GM06990 (cell line): ENCODE measurements at places on chromosomes 7 and 10.

DNA sequence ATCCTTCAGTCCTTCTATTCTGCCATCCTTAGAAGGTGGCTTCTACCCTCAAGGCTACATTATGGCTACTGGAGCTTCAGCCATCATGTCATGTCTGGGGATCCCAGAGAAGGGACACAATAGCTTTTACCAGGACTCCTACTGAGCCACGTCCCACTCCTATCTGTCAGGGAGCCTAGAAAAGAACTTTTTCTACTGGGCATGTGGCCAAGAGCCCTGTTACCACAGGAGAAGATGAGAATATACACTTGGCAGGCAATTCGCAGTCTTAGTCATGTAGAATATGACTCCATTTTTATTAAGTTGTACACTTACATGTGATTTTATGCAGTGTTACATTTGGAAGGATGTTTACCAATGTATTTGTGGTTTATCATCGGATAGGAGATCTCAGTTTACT, 64.6 kb upstream of the KCNMA1 start:
- no peak for DNase-seq

DNA sequence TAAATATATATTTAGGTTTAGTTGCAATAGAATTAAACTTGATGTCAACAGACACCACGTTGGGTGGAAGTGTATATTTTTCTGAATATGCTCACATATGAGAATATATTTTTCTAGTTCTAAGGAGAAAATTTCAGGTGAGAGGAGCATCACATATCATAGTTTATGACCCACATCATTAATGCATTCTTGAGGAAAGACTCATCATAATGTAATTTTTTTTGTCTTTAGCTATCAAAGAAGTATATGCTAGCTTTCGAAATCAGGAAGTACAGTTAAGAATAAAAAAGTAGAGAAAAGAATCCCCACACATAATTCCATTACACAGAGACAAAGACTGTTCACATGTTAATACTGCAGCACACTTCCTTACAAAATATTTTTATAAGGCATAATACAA, 30.4 kb downstream of the A1CF start:
- no peak for DNase-seq

- no peak for DNase-seq
Observed at GRCh38 chr10:129694184-129694583, 227.1 kb downstream of the MGMT start.

DNA sequence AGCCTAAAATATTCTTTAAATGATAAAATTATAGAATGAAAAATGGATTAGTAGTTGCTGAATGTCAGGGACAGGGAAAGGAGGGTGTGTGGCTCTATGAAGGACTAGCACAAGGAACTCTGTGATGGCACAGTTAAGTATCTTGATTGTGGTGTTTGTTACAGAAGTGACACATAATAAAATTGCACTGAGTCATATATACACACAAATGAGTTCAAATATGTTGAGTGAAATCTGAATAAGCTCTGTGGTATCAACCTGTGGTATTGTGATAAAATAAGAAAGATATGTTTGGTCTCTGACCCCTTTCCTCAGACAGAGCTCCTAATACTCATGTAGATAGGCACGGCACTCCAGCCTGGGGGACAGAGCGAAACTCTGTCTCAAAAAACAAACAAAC, 181.5 kb upstream of the TRIM24 start:
- DNase-seq, result no peak

DNA sequence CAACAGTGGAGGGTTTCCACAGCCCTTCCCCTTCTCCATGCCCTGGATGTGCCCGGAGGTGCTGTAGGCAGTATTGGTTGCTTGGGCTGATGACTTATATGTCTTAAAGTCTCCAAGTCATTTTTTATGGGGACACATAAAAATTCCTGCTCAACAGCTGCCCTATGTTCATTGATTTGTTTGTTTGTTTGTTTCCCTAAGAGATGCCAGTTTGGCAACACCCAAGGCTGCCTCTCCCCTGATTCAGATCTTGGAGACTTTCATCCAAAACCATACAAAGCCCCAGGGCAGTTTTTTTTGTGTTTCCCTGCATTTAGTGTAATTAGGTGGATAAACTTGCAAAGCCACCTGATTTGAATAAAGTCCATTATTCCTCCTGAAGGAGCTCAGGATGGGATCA, 115.3 kb downstream of the PLPP4 start:
- no peak for DNase-seq

- no peak for DNase-seq
Observed at GRCh38 chr7:75953931-75954330, 39.0 kb downstream of the POR start.

- DNase-seq, result no peak
Observed at GRCh38 chr7:88224601-88225275, 4.9 kb upstream of the SRI start.

DNA sequence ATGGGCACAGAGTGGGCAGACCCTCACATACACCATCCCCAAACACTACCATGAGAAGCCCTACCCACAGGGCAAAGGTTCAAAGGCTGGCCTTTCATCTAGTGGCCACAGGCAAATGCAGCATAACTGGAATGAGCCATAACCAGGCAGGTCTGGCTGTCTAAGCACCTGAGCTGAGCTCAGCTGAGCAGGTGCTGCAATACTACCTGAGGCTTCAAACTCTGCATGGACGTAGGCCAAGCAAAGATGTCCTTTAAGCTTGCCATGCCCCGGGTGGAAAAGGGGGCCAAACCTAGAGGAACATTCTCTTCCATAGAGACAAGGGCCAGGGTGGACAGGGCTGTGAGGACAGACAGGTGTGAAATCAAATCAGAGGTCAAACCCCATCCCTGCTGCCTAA, 65.3 kb upstream of the CAMK2B start:
- DNase-seq, result no peak

- DNase-seq, result no peak
Observed at GRCh38 chr7:21984042-21984441, 38.3 kb upstream of the CDCA7L start.

DNA sequence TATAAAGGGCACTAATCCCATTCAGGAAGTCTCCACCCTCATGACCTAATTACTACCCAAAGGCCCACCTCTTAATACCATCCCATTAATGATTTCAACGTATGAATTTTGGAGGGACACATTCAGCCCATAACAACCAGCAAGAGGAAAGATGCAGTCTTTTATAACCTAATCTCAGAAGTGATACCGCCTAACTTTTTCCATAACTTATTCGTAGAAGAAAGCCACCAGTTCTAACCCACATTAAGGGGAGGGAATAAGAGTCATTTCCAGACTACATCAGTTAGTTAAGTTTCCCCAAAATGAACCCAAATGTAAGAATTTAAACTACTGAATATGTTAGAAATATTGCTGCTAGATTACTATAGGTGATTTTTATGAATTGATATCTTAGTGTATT, 32.1 kb upstream of the LHFPL3 start:
- DNase-seq, result no peak

GRCh38 chr7:51772190-51772589, 455.6 kb upstream of the COBL start:
- no peak for DNase-seq

GRCh38 chr10:11525503-11525902, 85.9 kb downstream of the USP6NL start:
- DNase-seq, result no peak

GRCh38 chr7:104039363-104039762, 49.9 kb upstream of the RELN start:
- no peak for DNase-seq

DNA sequence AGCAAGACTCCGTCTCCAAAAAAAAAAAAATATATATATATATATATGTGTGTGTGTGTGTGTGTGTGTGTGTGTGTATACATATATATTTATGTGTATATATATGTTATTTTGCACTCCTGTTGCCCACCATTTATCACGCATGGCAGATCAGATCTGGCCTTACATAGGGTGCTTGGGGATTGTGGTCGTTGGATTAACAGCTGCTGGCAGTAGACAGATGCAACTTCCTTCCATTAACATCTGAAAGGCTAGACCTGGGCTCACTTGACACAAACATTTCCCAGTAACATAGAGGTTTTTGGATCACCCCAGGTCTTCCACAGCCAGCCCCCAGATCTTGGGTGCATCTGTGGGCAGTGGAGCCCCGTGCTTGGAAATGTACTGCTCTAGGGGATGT, 40.8 kb upstream of the DLD start:
- DNase-seq, result no peak

GRCh38 chr10:19730167-19730906, 85.9 kb upstream of the PLXDC2 start:
- DNase-seq, result no peak

- no peak for DNase-seq
Observed at GRCh38 chr10:17009212-17009700, 120.4 kb downstream of the CUBN start.

GRCh38 chr7:157228864-157229422, 90.2 kb downstream of the UBE3C start:
- no peak for DNase-seq

DNA sequence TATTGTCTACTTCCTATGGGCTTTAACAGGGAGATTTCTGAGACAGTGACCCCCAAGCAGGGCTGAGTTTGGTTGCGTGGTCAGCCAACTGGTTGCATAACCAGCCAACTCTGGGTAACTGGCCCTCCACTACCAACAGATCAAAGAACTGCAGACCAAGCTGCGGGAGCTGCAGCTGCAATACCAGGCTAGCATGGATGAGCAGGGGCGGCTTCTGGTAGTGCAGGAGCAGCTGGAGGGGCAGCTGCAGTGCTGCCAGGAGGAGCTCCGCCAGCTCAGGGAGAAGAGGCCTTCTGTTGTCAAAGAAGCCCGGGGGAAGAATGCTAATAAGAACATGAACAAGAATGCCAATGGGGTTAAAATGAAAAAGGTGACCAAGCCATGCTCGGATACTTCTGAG, 15.7 kb upstream of the FLNC start:
- DNase-seq, result no peak

DNA sequence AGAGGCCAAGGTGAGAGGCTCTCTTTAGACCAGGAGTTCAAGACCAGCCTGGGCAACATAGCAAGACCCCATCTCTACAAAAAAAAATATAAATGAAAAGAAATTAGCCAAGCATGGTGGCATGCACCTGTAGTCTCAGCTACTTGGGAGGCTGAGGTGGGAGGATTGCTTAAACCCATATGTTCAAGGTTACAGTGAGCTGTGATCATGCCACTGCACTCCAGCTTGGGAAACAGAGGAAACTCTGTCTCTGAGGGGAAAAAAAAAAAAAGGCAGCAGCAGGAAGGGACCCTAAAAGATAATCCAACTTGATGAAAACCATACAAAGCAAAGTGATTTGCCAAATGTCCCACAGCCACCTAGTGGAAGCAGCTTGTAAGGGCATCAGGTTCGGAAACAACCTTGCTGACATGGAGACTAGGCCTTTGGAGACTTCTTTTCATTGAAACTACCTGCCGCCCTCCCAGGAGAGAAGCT, 15.6 kb upstream of the PBLD start:
- no peak for DNase-seq

DNA sequence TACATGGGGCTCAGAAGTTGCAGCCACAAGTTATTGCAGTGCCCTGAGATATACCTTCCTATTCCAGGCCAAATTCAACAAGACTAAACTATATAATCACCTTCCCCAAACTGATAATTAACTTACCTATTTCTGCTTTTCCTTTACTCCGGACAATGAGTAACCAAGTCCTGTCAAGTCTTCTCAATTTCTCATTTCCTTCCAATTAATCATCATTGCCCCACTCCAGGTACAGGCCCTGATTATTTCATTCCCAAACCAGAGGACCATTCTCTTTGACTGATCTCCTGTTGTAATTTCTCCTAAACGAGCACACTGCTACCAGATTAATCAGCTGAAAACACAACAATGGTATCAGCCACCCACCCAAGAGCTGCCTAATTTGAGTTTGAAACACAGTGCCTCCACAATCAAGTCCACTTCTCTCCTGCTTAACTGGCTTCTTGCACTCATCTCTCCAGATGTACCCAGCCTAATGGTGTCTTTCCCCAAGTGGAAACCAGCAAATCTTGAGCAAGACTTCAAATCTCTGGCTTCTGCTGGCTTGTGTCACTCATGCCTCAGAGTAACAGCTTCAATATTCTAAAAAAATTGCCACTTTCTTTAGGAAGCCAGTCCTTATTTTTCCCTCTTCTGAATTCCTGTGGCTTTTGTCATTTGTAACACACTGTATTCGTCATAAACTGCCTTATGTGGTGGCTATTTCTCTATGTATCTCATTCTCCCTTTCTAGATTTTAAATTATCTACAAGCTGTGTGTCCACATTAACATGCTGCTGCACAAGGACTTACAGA, 89.1 kb downstream of the CDK6 start:
- DNase-seq, result no peak

DNA sequence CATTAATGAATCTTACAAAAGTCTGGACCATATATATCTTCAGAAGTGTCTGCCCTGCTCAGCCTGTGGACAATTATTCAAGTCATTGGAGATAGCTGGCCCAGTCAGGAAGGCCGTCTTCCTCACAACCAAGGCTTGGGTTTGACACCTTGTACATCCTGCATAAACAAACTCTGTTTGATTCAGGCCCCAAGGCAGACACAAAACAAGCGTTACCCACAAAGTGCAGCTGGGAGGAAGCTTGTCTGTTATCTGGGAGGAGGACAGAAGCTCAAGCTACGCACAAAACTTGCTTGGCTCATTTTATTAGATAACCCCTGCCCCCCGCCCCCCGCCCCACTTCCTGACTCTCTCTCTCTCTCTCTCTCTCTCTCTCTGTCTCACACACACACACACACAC, 166.9 kb upstream of the WDR11 start:
- DNase-seq, result no peak
